ENCODE measurements at places on chromosomes 13 and 19.

DNA sequence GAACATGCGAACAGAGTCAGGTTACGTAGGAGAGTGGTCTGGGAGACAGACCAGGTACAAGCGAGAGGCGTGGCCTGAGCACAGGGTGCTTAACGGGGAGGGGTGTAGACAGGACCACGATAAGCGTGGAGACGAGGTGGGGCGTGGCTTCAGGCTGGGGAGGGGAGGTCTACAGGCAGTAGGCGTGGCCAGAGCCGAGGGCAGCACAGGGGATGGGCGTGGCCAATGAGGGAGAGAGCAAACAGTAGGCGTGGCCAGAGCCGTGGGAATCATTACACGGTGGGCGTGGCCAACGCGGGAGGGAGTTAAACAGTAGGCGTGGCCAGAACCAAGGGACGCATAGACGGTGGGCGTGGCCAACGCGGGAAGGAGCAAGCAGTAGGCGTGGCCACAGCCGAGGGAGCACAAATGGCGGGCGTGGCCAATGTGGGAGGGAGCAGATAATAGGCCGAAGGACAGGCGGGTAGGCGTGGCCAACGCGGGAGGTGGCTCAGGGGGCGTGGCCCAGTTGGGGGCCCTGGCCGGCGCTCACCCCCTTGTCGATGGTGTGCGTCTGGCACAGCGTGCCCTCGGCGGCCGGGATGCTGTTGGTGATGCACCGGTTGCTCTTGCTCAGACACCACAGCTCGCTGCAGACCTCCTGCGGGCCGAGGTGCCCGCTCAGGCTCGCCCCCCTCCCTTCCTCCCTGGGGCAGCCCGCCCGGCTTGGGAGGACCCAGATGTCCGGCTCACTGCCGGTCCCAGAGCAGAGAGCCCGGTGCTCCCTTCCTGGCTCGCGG is 15.2 kb upstream of the MYO1F start:
- no peak for DNase-seq

- no peak for DNase-seq
Observed at GRCh38 chr13:95185851-95186250, 115.4 kb downstream of the ABCC4 start.

DNA sequence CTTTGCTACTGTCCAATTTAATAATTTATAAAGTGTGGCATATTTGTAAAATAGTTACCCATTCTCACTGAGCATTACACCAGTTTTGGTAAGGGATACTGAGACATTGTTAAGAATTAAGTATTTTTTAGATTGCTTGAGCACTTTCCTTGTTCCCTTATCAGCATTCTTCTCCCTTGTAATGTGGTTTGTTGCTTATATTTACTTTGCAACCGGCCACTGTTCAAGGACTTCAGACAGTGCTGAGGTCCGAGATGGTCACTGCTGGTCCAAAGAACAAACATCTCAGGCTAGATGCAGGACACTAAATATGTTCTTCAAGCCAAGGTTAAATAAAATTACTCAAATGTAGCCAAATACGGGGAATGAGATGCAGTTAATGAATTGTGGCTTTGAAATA is 161.4 kb downstream of the TM9SF2 start:
- no peak for DNase-seq

DNA sequence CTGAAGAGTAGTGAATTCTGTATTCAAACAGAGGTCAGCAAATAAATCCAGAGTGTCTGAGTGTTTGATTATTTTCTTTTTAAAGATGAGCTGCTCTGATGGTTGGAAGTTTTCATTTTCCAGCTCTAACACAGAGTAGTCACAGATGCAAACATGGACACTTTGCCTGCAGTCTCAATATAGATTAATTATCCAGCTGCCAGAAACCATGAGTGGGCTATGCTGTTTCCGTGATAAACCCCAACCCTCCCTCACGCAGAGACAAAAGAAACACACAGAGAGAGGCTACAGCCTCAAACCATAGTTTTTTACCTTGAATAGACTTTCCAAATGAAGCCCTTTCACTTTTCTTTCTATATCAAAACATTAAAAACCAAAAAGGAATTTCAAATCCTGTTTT is 884.7 kb downstream of the DIAPH3 start:
- DNase-seq: no peak

DNA sequence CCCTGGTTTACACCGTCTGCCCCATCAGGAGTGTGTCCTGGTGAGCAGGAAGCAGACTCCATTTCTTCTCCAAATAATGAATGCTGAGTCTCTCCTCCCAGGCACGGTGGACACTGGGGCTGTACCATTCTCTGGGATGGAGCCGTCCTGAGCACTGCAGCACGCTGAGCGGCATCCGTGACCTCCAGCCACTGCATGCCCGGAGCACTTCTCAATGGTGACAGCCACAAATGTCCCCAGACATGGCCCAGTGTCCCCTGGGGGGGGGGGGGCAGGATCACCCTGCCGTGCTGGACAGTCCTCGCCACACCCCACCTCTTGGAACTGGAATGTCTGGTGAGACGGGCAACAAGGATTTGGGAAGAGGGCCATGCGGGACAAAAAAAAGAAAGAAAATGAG is 37.4 kb downstream of the GNG7 start:
- no peak for DNase-seq

DNA sequence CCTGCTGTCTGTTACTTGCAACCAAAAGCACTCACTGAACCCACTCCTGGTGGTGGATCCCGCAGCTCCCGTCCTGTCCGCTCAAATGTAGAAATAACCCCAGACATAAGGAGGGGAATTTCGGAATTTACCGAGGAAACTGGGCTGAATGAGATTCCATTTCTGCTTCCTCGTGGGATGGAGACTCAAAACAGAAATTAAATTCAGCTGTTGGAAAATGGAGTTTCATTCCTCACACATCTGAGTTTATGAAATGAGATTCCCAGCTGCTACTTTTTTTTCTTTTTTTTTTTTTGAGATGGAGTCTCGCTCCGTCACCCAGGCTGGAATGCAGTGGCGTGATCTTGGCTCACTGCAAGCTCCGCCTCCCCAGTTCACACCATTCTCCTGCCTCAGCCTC is 44.3 kb downstream of the COLGALT1 start:
- no peak for DNase-seq

DNA sequence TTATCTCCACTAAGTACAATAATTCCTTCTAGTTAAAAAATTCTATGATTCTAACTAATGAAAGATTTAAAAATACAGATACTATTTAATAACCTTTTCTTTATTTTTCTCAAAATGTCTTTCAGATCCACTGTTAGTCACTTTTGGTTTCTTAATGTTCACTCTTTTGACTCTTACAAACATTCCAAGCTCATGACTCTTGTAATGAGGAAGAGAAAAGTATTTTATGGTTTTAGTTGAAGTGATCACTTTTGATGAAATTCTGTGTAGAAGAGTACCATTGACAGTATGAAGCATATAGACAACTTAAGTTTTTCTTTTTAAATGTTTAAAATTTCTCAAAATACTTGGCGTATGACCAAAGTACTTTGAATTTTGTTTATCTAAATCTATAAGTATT is 27.8 kb downstream of the COG3 start:
- DNase-seq: no peak

DNA sequence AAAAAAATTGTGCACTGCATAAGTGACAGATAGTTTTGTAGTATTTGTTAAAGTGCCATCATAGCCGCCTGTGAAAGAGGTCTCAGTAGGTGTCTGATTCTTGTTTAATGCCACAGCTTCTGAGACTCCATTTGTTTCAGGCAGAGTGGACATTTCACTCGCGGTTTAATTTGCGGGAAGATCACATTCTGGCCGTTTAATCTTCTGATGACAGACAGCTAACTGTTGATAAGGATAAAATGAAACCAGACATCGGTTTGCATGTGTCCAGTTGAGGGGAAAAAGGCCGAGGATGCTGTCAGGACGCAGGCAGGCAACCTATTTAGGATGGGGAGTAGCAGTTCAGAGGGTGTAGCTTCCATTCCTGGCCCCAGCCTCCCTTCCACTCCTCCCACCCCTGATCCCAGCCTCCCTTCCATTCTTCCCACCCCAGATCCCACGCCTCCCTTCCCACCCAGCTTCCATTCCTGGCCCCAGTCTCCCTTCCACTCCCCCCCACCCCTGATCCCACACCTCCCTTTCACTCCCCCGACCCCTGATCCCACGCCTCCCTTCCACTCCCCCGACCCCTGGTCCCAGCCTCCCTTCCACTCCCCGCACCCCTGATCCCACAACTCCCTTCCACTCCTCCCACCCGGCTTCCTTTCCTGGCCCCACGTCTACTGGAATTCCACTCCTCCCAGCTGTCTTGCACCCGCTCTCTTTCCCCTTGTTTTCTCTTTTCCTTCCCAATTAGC is 23.8 kb downstream of the ATP11A start:
- no peak for DNase-seq

GRCh38 chr13:21974741-21975140 is 303.9 kb downstream of the FGF9 start:
- no peak for DNase-seq

DNA sequence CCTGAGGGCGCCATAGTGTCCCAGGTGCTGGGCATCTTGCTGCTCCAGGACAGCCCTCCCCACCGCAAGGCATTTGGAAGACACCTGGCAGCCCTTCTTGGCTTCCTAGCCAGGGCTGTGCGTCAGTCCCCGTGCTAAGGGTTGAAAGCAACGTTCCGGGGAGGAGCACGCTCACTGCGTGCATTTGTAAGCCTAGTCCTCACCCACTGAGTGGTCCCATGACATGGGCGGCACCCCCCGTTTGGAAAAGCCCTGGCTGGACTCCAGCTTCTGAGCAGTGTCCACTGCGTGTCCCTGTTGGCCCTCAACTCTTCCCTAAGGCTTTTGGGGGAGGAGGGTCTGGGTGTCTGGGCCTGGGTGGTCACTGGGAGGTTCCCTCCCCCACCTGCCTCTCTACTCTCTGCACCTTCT is 76.3 kb upstream of the GPR183 start:
- DNase-seq: no peak

GRCh38 chr19:17335575-17335974 is 920 bp upstream of the ANO8 start:
- DNase-seq: no peak

GRCh38 chr19:48815870-48816501 is 5.2 kb upstream of the BCAT2 start:
- no peak for DNase-seq

- DNase-seq: no peak
Observed at GRCh38 chr19:11125994-11126685, 29.4 kb downstream of the SPC24 start.

DNA sequence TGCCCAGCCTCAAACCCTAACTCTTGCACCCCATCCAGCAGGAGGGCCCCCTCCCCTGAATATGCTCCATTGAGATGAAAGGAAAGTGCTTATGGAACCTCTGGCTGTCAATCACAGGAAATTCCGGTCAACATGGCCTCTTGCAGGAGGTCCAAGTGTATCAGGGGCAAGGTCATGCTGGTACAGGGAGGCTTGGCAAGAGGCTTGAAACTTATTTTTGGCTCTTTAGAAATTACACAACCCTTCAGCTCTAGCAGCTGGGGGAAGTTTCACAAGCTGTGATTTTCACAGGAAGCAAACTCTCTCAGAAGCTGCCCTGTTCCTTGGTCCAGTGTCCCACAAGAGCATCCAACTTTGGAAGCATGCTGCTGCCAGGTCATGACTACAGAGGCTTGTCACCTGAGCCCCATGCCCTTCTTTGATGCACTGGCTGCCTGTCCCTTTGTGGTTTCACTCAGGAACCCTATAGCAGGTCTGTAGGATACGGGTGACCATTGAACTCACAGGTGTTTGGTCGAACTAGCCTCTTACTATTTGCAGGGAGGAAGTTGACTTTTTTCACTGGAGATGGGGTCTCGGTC is 8.4 kb downstream of the ASF1B start:
- no peak for DNase-seq

DNA sequence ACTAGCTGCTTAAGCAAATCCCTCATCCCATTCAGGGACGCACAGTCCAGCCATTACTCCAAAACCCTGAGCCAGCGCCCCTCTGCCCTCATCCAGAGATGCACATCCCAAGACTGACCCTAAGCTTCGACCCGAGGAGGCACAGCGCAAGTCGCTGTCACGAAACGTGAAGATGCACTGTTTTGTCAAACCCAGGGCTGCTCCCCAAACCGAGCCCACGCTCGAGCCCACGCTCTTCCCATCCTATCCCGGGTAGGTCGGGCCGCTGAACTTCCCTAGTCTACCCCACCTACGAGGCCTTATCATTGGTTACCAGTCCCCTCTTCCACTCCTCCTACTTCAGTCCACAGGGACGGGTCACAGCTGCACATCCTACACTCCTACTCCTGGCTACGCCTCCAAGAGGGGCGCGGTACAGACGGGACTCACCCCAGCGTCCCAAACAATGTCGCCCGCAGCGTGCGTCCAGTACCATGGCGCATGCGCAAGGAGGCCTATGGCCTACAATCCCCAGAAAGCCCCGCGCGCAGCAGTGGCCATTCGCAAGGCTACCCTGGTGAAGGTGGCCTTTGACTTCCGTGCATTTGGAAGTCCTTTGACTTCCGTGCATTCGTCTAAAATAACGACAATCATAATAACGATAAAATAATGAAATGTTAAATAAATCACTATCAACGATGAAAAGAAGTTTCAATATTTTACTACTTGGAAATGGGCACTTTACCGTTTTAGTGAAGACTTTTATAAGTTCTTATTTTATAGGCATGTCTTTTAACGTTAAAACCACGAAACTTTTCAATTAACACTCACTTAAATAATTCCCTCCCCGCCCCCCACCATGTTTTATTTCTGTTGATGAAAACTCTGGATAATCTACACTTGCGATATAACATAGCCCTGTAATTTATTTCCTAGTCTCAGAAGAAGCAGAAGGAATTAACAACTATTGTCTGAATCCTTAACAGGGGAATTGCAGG is at the start of gene ZNF285:
TSS of gene ZNF285 (minus strand) at position 470 of the 977 bp plus-strand sequence. CDS start 4,395 bp downstream, outside the sequence.
- DNase-seq: no peak

GRCh38 chr19:52191951-52192350 is 2.1 kb downstream of the PPP2R1A start:
- DNase-seq: no peak

- DNase-seq: no peak
Observed at GRCh38 chr13:91805605-91806004, 407.2 kb downstream of the GPC5 start.

DNA sequence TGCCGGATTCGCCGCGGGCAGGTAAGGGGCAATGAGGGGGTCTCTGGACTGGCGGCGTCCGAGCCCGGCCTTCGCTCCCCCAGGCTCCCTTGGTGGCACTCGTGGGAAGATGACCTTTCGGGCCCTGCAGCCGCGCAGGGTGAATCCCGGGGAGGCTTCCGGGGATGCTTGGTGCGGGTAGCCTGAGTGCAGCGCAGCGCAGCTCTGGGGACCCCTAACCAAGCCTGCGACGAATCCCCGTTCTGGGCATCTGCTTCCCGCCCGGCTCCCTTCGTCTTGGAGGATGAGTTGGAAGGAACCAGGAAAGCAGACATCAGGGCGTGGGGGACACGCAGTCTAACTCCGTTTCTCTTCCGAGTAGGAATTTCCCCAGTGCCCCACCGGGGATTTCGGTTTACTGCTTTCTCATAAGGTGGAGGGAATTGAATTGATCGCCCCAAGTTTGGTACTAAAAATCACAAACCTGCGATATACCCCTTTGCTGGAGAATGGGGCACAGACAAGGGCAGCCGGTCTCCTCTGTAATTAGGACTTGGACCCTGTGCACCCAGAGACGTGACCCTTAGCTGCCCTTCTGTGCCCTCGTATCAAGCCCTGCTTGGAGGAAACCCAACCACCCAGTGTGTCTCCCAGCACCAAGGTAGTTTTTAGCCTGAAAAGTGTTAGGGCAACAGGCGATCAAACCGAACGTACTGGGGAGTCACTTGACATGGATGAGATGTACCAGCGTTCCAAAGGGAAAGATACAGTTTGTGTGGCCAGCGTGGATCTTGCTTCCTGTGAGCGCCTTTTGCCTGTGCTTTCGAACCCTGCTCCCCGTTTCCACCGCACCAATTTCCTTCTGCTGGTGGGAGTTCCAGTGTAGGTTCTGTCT is 1.0 kb downstream of the GPC5 start:
- no peak for DNase-seq

Measured in NCI-H1417 treated with DMSO at 0.1 percent for 48 hours (cell line).